GM12891 (cell line): ENCODE measurements at places on chromosomes 5 and 9.

GRCh38 chr9:86168256-86168655, 68.9 kb upstream of the GOLM1 start:
- DNase-seq = no peak

DNA sequence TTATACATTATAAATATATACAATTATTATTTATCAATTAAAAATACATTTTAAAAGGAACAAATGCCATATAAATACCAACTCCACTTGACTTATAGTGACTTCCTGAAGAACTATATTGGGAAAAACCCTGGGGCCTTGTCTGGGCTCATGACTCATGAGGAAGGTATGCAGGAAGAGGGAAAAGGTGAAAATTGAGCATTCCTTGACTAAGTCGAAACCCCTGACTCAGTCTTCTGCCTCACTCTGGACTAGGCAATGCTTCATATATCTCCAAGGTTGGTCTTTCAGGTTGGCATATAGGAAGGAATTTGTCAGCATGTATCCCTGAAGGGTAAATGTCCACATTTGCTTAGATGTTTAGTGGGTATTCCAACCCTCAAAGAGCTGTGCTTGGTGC, 78.5 kb downstream of the SH3TC2 start:
- no peak for DNase-seq

DNA sequence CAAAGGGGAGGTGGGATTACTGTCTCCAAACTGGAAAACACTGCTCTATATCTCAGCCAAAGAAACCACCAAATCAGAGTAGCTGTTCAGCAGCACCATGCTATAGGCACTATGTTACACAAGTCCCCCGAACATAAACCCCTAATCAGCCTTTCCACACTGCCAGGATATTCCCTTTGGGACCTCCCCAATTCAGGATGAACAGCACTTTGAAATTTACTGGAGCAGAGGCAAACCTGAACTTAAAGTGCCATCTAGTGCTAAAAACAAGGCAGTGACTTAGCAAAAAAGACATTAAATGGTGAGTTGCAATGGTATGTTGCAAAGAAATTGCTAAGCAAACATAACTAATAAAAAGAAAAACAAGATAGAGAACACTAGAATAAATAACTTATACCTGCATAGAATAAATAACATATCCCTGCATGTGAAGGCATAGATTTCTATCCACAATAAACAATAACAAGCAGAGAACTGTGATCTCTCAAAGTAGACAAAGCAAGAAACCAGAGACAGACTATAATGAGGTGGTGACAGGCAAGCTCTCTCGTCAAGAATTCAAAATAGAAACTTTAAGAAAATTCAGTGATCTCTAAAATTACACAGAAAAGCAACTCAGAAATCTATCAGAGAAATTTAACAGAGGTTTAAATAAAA, 584.4 kb upstream of the ACO1 start:
- no peak for DNase-seq

GRCh38 chr5:107778647-107779046, 107.9 kb upstream of the EFNA5 start:
- DNase-seq = no peak

DNA sequence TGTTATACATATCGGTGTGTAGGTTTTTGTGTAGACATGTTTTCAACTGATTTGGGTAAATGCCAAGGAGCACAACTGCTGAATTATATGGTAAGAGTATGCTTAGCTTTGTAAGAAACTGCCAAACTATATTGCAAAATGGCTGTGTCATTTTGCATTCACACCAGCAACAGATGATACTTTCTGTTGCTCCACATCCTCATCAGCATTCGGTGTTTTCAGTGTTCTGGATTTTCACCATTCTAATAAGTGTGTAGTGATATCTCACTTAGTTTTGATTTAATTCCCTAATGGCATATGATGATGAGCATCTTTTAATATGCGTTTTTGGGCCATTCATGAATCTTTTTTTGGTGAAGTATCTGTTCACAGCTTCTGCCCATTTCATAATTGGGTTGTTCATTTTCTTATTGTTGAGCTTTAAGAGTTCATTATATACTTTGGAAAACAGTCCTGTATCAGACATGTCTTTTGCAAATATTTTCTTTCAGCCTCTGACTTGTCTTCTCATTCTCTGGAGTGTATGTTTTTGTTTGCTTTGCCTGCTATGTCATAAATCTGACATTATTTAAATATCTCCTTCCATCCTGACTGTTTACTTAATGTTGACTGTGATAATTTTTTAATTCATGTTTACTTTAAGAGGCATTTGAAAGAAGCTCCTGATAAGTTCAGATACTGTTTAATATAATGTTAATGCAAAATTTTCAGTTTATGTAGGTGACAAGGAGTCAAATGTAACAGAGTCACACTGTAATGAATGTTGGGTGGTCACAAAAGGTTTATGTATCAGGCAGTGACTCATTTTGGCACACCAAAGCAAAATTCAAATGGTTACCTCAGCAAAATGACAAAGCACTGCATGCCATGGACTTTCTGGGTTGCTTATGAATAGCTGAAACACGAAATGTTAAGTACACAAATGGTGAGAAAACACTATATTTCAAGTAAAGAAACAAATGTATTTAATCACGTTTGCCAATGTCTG, 181.1 kb upstream of the DAB2 start:
- no peak for DNase-seq

DNA sequence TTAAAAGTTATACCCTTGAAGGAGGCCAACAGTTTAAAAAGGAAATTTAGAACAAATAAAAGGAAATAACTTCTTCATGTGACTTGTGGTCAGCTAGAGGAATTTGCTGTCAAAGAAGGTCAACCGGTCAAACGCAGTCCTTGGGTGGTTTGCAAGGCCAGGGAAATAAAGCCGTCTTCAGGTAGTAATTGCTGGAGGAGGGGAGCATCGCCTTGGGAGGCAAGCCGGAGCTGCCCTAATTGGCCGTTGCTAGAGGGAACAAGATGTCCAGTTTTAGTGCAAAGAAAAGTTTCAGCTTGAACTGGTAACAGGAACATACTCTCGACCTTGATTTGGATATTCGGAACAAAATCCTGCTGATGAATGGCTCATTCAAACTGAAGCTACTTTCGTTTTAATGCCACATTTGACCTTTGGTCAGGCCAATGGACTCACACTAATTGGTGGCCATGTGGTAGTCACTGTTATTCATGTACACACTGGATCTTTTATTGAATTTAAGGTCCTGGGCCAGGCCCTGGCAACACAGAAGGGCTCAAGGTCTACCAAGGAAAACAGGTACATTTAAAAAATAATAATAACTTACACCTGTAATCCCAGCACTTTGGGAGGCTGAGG, 47.0 kb upstream of the MYO10 start:
- DNase-seq = no peak

- no peak for DNase-seq
Measured at GRCh38 chr5:88948746-88949600, 66.0 kb upstream of the MEF2C start.

DNA sequence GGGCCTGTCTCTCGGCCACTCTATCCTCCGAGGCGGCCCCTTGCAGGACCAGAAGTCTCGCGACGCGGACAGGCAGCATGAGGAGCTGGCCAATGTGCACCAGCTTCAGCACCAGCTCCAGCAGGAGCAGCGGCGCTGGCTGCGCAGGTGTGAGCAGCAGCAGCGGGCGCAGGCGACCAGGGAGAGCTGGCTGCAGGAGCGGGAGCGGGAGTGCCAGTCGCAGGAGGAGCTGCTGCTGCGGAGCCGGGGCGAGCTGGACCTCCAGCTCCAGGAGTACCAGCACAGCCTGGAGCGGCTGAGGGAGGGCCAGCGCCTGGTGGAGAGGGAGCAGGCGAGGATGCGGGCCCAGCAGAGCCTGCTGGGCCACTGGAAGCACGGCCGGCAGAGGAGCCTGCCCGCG, 283.5 kb downstream of the ARHGEF28 start:
- DNase-seq = no peak

DNA sequence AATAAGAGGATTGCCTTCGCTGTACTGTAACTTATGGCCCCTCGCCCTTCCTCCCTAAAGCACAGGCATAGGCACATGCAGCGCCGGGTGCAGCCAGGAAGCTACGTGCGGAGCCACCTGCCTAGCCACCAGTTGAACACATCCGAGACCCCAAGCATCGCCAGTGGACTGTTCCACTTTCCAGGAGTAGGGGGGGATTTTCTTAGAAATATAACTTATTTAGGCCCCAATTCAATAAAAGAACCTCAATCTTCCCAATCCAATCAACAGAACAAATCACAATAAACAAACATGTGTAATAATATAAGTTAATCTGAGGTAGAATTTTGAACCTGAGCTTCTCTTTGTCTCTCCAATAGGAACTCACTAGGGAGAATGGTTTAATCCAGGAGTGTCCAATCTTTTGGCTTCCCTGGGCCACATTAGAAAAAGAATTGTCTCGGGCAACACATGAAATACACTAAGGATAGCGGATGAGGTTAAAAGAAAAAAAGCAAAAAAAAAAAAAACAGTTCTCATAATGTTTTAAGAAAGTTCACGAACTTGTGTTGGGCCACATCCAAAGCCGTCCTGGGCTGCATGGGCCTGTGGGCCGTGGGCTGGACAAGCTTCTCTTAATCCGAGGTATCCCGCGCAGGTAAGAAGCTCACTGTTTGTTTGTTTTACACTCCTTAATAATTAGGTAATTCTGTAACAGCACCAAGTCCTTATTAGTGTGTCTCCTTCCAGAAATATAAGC, 22.0 kb upstream of the NIPBL start:
- DNase-seq = no peak

DNA sequence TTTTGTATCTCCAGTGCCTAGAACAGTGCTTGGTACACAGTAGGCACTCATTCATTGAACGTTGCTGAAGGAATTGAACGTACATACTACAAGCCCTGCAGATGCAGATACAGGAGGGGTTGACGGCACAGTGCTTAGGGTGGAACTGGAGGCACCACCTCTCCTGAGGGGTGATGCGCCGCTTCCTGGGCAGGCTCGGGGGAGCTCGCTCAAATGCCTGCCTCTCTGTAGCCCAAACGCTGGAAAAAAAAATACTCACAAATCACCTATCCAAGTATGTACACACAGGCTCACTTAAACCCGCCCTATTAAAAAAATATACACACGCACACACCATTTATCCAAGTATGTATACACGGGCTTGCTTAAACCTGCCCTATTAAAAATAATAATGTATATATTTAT, 536 bp upstream of the COMMD10 start:
- no peak for DNase-seq

DNA sequence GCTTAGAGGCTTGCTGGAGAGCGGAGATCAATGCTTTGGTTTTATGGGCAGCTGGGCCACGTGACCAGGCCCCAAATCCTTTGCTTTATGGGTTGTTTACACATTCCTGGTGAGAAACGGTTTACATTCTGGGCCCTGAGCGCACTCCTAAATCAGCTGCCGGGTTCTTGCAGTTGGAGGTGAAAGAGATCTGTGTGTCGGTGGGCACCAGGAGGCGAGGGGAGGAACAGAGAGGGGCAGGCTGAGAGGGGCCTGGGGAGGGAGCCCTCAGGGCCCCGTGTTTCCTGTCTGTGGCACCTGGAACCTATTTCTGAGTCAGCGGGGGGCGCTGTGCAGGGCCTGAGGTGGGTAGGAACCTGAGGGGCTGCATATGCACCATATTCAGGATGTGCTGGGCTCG, 63.5 kb upstream of the HAND1 start:
- no peak for DNase-seq
